ENCODE measurements at places on chromosomes 13 and 19. TPM values are rescaled to one million over a fixed set of nuclear protein-coding genes. Genes with fewer than 3 reads are reported as not detected.

Gene ZNF681
- total RNA-seq, result 0.30 TPM

Gene CCDC169
- total RNA-seq, result 1.7 TPM

Gene SLC10A2
- total RNA-seq, result not detected

Gene FFAR1
- not detected for total RNA-seq

Gene ZNF85
- total RNA-seq, result 4.3 TPM

Gene PEAK3
- not detected for total RNA-seq

Gene ZNF560
- under 0.01 TPM for total RNA-seq

Gene PSG3
- total RNA-seq, result not detected

Gene MTUS2
- 0.30 TPM for total RNA-seq

Gene PEX11G
- total RNA-seq, result 2.9 TPM

Gene RFPL4A
- total RNA-seq, result not detected

Gene ZMYM2
- 35.1 TPM for total RNA-seq

Gene ITGBL1
- 183 TPM for total RNA-seq

Gene APC2
- total RNA-seq, result 0.08 TPM

Gene OR7C1
- total RNA-seq, result not detected

Gene MATK
- total RNA-seq, result 0.70 TPM

Gene AP1M2
- 2.5 TPM for total RNA-seq

Gene SLC1A5
- total RNA-seq, result 97.9 TPM

Gene RETN
- not detected for total RNA-seq

Gene PLIN5
- total RNA-seq, result not detected

Gene CEACAM4
- not detected for total RNA-seq

Gene C2CD4C
- not detected for total RNA-seq

Gene CHERP
- 4.2 TPM for total RNA-seq

Gene GNG7
- 0.38 TPM for total RNA-seq

Gene FREM2
- not detected for total RNA-seq

Gene ADM5
- 0.59 TPM for total RNA-seq

Gene PSG1
- 1.2 TPM for total RNA-seq

Gene CKAP2
- total RNA-seq, result 2.1 TPM

Gene ZNF823
- 5.1 TPM for total RNA-seq

Gene GPR183
- not detected for total RNA-seq

Gene USE1
- total RNA-seq, result 29.6 TPM

Gene CYP2A7
- not detected for total RNA-seq

Data from smooth muscle cell of the coronary artery (primary cell).